ENCODE measurements at places on chromosomes 2 and 18.

DNA sequence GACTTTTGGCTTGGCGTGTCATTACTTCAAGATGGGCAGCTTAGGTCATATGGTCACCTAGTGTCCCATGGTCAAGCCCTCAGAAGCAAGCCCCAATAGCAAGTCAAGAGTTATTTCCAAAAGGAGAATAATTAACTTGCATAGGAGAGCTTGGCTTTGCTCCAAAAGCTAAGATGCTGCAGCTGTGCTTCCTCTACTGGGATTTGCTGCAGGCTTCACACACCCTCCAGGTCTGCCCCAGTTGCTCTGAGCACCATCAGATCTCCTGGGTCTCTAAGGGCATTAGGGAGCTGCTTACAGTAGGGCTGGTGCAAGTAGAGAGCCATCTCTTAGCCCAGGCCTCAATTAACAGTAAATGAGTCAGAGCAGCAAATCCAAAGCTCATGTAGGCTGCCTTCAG, 46.6 kb downstream of the THUMPD2 start:
- no peak for DNase-seq

- no peak for DNase-seq
These were observed 80.0 kb downstream of the EXOC6B start for GRCh38 chr2:72745679-72746368.

DNA sequence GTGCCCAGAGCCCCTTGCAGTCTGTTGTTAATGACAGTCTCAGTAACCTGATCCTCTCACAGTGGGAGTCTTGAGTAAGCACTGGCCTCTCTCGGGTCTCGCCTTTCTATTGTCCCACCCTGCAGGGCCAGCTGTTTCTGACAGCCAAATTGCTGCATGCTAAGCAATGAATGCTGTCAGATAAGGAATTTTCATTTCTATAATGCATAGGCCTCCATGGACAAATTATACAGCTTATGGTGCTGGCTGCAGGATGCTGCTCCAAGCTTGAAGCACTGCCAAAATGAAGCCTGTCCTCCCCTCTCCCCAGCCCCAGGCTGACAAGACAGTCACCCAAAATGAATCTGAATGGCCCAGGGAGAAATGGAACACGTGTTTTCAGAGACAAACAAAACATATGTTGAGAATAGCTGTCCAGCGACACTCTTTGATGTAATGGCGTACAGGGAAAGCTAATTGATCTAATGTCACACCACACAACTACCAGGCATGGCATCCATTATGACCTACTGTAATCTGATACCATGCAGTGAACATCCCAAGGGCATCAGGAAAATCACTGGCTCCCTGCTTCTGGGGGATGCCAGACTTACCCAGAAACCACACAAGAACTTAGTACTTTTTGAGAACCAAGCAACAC, 36.8 kb downstream of the ACVR1 start:
- DNase-seq: no peak

DNA sequence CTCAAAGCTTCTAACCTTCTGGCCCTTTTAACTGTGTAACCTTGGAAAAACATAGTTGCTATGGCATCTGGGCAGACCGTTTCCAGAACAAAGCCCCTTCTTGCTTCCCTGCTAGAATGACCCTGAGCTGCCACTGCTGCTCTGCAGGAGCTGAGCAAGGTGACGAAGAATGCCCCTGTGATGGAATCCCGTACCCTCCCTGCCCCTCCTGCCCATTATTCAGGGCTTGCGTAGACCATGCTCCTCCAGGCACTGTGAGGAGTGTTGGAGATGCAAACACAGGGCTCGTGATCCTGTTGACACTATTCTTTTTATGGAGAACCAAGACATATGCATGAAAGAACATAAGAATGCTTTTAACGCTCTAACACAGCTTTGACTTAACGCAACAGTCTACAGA, 191.1 kb downstream of the CDH2 start:
- no peak for DNase-seq

DNA sequence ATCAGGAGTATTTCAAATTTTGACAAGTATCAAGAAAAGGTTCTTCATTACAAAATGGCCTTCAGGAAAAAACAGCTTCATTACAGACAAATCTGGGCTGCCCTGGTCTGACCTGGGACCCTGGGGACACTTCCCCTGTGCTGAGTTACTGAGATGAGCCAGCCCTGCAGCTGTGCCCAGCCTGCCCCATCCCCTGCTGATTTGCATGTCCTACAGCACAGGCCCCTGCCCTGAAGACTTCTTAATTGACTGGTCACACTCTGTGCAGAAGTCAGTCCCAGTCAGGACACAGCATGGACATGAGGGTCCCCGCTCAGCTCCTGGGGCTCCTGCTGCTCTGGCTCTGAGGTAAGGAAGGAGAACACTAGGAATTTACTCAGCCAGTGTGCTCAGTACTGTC, 235.1 kb downstream of the ANKRD36B start:
- DNase-seq: no peak

DNA sequence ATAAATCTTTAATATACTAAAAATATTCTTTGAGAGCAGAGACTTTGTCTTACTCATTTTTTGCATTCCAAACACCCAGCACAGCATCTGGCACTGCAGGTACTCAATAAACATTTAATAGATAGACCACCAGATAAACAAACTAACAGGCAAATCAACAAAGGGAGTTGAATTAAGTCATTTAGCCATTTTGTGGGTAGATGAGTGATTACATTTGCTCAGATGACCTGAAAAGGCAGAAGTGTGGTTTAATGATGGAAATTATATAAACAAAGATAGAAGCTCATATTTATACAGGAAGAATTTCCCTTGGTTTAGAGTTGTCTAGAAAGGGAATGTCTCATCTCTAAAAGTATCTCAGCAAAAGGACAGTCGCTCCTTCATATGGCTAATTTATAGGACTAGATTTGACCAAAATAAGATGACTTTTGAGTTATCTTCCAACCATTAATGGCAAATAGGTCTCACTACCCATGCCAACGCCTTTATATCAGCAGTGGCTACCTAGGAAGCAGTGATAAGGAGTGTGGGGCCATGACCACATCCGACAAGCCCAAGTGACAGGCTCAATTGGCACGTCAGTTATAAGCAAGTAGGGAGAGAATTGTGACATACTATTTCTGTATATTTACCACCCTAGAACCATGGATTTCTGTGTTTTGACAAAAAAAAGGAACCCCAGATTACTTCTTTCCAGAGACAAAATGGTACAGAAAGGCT, 173.5 kb downstream of the ATAD2B start:
- no peak for DNase-seq

- DNase-seq: no peak
These were observed 142.3 kb upstream of the CDH7 start for GRCh38 chr18:65608471-65608870.
